ENCODE measurements at places on chromosomes 13 and 19. TPM values are rescaled to one million over a fixed set of nuclear protein-coding genes. Genes with fewer than 3 reads are reported as not detected.

RHPN2 gene
- total RNA-seq, result 63.6 TPM

DNA sequence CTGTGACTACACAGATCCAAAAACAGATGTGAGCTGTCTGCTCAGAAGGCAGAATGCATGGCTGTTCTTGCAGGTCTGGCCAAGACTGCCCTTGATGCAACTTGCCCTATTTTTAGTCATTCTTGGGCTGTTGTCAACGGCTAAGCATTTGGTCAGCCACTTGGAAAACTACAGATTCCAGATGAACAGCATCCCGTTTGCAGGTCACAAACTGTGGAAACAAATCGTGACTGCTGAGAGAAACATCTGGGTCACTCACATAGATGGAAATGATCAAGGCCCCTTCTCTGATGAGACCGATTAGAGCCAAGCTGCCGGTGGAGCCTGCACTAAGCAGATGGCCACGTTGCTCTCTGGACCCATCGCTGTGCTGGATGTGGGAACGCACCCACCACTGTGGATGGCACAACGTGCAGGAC is 15.4 kb upstream of the METTL21C start:
- no peak for DNase-seq

DNA sequence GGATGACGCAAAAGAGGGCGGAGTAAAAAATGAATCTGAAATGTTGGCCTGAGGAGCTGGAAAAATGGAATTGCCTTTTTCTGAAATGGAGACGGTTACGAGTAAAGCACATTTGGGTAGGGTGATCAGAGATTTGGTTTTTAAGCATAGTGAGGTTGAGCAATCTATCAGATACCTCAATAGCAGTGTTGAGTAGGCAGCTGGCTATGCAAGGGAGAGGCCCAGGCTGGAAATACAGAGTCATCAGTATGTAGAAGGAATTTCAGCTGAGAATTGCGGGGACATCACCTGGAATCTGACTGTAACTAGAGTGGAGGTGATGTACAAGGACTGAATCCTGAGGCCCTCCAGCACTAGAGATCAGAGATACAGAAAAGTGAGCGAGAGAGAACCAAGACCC is 224.8 kb downstream of the LMO7 start:
- DNase-seq, result no peak

DNA sequence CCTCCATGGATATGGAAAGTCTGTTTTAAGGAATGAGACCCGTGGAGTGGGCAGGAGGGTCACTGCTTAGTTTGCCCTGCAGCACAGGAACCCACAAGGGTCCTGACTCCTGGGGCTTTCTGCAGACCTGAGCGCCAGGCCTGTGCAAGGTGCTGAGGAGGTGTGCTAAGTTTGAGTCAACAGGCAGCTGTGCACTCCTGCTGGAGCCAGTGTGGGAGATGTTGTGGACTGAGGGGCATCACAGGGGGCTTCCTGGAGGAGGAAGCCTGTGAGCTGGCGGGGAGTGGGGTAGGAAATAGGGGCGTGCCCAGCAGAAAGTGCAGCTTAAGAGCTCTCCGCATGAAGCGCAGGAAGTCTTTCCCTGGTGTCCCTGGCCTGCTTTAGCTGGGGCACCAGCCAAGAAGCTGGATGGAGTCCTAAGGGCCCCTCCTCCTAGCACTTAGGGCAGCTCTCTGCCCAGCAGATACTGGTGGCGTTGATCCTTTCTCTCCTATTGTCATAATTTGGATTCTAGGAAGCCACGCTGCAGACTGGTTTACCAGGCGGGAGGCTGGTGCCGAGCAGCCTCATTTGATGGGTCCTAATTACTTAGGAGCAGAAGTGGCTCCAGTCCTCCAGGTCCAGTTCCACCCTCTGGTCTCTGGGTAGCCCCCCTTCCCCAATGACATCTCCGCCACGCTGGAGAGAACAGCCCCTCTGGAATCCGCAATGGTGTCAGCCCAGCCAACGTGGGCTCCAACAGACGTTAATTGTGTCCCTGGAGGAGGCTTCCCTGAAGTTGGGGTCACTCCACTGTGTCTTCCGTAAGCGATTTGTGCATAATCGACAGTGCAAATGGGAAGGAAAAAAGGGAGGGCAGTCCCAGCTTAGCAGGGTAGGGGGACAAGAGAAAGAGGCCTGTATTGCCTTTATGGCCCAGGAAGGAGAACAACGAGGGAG is 309.2 kb downstream of the ZNF536 start:
- no peak for DNase-seq

SOX1 gene
- total RNA-seq, result not detected

GRCh38 chr19:43471091-43471490 is 5.7 kb upstream of the LYPD3 start:
- DNase-seq, result no peak

PET100 gene
- total RNA-seq, result 81.3 TPM

DNA sequence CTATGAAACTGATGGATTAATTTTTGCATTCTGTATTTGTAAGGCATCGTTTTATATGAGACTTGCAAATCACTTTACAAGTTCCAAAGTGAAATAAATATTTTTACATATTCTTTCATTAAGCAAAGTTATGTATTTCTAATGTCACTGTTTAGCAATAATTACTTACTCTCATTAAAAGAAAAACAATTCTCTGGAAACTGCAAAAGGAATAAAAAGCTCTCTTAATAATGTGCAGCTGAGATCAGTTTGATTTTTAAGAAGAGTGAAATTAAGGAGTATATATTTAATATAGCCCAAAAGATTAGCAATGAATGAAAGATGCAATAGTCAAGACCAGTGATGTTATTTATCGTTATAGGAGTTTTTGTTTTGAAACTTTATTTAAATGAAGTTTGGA is 155.2 kb downstream of the GPC5 start:
- no peak for DNase-seq

IGFL2 gene
- total RNA-seq, result not detected

CYP4F8 gene
- not detected for total RNA-seq

DNA sequence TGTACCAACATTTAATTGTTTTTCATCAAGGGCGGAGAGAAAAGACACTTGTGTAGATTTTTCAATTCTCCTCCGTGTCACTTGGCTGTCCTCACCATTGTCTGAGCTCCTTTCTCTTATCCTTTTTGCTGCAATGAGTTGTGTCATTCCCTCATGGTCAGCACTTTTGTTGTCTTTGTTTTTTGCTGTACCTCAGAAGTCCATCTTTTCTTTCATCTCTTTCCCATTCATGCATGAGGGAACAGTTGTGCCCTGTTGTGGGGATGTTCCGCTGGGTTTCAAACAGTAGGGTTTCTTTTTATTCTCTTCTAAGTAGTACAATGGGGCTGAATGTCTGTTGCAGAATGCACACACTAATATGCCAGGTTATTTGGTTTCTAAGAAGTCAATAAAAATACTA is 222.6 kb downstream of the TM9SF2 start:
- no peak for DNase-seq

DNA sequence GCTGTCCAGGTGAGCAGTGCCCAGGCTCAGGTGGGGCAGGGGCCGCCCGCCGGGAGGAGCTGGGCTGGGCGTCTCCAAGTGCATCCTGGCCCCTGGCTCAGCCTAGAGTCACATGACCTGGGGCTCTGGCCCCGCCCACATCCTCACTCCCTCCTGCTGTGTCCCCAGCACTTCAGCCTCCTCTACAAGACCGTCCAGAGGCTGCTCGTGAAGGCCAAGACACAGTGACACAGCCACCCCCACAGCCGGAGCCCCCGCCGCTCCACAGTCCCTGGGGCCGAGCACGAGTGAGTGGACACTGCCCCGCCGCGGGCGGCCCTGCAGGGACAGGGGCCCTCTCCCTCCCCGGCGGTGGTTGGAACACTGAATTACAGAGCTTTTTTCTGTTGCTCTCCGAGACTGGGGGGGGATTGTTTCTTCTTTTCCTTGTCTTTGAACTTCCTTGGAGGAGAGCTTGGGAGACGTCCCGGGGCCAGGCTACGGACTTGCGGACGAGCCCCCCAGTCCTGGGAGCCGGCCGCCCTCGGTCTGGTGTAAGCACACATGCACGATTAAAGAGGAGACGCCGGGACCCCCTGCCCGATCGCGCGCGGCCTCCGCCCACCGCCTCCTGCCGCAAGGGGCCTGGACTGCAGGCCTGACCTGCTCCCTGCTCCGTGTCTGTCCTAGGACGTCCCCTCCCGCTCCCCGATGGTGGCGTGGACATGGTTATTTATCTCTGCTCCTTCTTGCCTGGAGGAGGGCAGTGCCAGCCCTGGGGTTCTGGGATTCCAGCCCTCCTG is 16.8 kb upstream of the CELF5 start:
- no peak for DNase-seq

GRCh38 chr19:18223860-18224524 is 2.2 kb downstream of the PDE4C start:
- DNase-seq, result peak; percentile 38

CEACAM3 gene
- total RNA-seq, result not detected

GRCh38 chr19:6216236-6216995 is 63.4 kb downstream of the MLLT1 start:
- no peak for DNase-seq

GRCh38 chr13:97259798-97260714 is 37.9 kb downstream of the MBNL2 start:
- DNase-seq, result no peak

DNA sequence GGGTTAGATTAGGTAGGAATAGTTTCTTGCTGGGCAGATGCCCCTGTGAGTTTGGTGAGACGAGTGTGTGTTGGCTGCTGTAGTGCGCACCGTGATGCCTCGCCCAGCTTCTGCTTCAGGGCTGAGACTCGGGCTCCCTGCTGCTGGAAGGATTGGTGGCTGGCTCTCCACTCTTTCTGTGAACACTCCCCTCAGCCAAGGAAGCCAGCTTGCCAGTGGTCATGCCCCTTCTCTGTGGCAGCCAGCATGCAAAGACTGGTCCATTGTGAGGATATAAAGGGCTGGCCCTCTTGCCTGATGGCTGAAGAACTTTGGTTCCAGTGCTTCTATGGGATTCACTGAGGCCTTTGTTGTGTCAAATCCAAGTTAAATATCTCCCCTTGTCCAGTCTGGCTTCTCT is 2.9 kb upstream of the HTR2A start:
- no peak for DNase-seq

- no peak for DNase-seq
Observed at GRCh38 chr13:33150126-33150525, 133.9 kb downstream of the KL start.

- peak; percentile 40 for DNase-seq
Observed at GRCh38 chr19:46841458-46842083, 9.1 kb downstream of the AP2S1 start.

ZNF729 gene
- not detected for total RNA-seq

DNA sequence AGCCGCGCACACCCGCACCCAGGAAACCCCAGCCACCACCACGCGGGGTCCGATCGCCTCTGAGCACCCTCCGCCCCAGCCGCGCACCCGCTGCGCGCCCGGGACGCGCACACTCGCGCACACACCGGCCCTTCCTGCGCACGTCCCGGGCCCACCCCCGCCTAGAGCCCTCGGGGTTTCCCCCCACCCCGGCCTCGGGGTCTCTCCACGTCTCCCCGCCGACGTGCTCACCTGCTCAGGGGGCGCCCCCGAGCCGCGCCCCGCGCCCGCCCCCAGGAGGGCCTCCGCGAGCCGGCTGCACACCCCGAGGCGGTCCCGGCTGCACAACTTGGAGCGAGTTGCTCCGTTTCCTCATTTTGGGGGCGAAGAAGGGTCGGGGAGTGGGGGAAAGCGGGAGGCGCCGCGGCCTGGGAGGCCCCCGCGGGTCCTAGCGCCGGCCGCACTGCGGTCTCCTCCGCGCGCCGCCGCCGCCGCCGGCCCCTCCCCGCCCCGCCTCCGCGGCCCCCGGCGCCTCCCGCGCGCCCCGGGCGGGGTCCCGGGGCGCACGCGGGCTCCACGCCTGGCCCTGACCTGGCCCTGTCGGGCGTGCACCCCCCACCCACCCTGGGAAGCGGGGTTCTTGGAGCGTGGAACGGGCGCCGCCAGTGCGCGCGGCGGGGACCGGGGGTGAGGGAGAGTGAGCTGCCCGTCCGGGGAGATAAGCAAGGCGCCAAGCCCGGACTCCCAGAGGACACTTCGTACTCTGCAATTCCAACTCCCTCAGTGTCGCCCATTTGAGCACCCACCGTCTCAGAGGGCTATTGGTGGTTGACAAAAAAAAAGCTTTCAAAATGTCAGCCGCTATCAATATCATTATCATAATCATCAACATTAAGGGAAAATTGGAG is at the start of gene MATK:
Gene MATK, minus strand, starts transcription at position 444 of the 887 bp plus-strand sequence. CDS start 1,246 bp downstream, outside the sequence.
- DNase-seq, result no peak

DNA sequence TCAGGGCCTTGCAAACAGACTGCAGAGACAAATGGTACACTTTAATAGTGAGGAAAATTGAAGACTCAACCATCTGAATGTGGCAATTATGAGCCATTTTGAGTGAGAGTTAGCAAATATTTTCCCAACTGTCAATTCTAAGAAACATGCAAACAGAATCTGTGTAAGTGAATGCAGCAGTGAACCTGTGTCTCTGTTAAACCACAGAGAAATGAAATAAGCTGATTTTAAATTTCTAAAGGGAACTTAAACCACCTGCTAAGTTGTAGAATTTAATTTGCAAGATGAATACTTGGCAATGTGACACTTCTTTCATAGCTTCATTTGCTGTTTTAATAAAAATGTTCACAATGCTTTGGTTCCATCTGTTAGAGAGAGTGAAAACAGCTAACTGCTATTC is 42.0 kb upstream of the TDRD3 start:
- no peak for DNase-seq

DNA sequence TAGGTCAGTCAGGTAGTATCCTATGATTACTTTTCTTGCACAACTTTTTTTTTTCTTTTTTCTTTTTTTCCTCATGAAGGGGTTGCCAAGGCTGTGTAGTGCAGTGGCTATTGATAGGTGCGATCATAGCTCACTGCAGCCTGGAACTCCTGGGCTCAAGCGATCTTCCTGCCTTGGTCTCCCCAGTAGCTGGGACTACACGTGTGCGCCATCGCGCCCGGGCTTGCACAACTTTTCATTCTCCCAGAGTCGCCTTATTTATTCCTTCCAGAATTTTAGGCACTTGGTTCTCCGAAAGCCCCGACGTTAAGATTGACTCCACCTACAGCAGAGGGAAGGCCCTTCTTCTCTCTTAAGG is 867 bp upstream of the ZNF613 start:
- DNase-seq, result no peak

All from Calu3 (cell line).